BJ (cell line): ENCODE measurements at places on chromosomes 16 and 17. TPM values are rescaled to one million over a fixed set of nuclear protein-coding genes. Genes with fewer than 3 reads are reported as not detected.

The NXPH3 gene
- 5.0 and 9.3 TPM in 2 replicates for polyA plus RNA-seq

The CSH1 gene
- polyA plus RNA-seq: not detected in 2 replicates

The TTLL6 gene
- 0.02 TPM in 1 of 2 replicates, not detected in the other for polyA plus RNA-seq

GRCh38 chr16:75616521-75617010, 6.5 kb downstream of the ADAT1 start:
- DNase-seq: no peak

DNA sequence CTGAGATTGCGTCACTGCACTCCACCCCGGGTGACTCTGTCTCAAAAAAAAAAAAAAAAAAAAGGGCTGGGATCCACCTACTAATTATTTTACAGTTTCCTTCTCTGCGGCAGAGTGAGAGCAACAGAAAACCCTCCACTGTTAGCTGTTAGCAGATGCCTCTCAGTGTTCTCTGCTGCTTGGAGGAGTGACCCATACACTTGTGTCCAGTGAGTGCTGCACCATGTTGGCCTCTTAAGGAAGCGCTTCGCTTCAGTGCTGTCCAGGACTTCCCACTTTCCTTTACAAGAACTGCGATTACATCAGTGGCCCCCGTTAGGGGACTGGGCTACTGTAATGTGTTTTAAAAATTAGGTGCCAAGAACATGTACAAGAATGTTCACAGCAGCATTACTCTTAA, 18.4 kb upstream of the CLEC18B start:
- no peak for DNase-seq

DNA sequence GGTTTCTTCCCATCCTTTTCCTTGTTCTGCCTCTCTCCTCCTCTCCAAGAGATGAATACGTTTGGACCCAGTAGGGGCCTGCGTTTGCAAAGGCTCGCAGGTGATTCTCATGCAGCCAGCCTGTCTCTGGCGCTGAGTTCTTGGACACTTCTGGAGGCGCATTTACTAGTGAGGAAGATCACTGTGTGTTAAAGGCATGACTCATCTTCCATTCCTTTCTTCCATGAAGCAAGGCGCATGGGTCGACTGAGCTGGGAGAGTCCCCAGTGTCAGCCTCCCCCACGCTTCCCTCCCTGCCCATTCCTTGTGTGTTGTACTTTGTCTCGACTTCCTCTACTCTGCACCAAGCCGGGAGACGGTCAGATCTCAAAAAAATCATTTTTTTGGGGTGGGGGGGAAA, 159.9 kb upstream of the EEF2KMT start:
- DNase-seq: no peak

GRCh38 chr16:65120831-65121721, 787 bp downstream of the CDH11 start:
- no peak for DNase-seq

The C16orf89 gene
- not detected in 2 replicates for polyA plus RNA-seq

The HEATR3 gene
- polyA plus RNA-seq: 13.0 and 18.5 TPM in 2 replicates

The KRT39 gene
- polyA plus RNA-seq: not detected in 2 replicates

DNA sequence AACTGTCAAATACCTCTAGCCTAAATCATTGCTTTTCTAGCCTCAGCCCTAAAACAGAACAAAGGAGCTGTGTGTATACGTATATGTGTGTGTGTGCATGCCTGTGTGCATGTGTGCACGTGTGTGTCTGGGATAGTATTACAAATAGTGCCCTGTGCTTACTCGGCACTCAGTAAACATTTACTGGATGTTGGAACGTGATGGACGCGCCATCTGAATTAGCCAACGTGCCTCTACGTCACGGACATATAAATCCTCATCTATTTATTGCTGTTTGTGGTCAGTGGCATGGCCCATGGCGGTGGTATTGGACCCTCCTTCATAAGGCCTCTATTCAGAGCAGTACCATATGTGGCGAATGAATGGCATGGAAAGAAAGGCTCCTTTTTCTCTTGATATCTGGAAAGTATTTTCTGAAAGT, 37.5 kb downstream of the WWP2 start:
- DNase-seq: no peak

DNA sequence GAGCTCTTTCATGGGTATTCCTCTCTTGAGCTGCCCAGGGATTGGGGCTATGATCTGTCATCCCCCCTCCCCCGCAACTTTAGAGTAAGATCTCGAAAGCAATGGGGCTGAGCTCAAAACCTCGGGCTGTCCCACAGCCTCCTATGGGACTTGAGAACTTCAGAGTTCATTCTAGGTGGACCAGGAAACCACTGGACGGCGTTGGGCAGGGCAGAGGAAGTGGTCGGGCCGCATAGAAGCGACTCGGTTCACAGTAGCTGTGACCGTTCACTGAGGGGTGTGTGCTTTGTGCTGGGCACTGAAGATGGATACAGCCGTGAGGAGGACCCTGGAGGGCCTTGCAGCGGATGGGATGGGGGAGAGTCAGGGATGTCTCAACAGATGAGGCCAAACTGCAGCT, 292.0 kb downstream of the CPPED1 start:
- DNase-seq: no peak

The SUPT6H gene
- polyA plus RNA-seq: 31.7 and 37.1 TPM in 2 replicates

DNA sequence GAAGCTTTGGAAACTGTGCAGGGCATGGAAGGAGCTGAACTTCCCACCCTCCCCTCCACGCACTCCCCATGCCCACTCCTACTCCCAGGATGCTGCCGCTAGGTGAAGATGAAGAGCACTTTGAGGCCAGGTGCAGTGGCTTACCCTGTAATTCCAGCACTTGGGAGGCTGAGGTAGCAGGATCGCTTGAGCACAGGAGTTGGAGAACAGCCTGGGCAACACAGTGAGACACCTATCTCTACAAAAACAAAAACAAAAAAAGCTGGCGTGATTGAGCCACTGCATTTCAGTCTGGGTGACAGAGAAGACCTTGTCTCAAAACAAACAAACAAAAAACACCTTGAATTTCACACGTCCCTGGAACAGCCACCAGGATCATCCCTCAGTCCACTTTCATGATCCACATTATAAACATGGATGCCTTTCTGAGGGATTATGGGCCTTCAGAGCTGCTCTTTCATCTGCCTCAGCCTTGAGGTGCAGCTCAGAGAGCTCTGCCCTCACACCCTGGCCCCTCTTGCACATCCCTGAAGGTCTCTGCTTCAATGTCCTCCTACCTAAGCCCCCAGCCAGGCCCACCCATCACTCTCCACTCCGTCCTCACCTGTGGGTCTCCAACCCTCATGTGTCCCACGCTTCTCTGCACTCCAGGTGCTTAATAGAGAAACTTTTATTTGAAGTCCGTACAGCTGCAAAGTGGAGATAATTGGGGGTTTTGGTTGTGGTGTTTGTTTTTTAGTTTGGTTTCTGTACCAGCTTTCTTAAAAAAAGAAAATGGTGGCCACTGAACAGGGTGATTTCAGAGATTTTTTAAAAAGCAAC, 25.8 kb downstream of the PHB1 start:
- no peak for DNase-seq

DNA sequence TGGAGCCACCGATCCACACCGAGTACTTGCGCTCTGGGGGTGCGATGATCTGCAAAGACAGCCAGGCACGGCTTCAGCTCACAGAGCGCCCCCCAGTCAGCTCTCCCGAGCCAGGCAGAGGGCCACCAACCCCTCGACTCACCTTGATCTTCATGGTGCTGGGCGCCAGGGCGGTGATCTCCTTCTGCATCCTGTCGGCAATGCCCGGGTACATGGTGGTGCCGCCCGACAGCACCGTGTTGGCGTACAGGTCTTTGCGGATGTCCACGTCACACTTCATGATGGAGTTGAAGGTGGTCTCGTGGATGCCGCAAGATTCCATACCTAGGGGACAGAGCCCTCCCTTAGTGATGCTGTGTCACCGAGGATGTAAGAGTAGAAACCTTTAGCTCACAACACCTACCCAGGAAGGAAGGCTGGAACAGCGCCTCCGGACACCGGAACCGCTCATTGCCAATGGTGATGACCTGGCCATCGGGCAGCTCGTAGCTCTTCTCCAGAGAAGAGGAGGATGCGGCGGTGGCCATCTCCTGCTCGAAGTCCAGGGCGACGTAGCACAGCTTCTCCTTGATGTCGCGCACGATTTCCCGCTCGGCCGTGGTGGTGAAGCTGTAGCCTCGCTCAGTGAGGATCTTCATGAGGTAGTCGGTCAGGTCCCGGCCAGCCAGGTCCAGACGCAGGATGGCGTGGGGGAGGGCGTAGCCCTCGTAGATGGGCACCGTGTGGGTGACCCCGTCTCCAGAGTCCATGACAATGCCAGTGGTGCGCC, 1.6 kb downstream of the ACTG1 start:
- DNase-seq: no peak

DNA sequence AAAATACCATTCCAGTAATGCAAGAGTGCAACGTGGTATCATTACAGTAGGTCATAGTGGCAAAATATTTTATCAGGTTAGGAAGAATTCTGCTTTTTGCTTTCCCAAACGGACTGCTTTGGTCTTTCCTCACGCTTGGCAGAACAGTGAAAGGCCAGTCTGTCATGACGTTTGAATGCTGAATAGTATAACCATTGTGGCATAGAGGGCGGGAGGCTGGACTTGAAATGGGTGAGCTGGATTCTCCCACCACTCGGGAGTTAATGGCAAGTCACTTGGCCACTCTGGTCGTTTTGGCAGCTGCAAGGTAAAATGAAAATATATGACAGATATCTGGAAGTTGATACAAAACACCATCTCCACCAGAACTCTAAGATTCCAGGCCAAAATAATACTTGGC, 391.2 kb downstream of the MAF start:
- no peak for DNase-seq

DNA sequence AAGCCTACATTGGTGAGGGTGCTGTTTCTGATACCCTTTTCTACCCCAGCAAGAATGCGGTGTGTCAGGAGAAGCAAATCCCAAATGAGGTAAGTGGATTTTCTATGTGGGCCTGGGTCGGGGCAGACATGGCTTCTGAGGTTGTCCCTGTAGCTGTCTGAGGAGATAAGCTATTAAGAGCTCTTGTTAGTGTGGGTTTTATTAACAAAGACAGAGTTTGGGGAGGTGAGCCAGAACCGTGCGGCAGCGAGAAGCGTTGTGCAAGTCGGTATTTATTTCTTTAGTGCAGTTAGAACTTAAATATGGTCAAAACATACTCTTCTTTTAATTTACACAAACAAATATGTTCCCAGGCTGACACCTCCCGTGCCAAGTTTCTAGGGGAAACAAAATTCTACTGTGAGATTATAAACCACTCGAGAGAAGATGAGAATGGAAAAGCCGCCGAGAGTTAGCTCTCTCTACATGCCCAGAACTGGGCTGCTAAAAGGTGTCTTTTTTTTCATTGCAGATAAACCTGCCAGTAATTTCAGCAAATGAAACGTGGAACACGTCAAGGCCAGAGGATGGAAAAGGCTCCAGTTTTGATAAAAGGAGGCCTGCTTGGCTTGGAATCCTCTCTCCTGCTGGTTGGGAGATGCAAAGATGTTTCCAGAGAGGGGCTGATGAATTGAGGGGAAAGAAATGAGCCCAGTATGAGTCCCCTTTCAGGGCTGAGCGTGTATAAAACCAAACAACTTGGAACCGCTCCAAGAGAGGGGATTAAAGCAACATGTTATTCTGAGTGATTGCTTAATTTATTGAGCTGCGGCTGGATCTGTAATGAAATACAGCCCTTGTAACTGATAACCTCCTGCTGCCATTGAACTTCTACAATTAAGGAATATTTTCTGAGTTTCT, 254.6 kb downstream of the MRTFB start:
- no peak for DNase-seq

- DNase-seq: no peak
Observed at GRCh38 chr17:43984521-43984920, 19.9 kb upstream of the NAGS start.

GRCh38 chr17:67624886-67625656, 92.7 kb upstream of the NOL11 start:
- no peak for DNase-seq

The GAS2L2 gene
- not detected in 2 replicates for polyA plus RNA-seq

- no peak for DNase-seq
Observed at GRCh38 chr16:30700491-30700890, 1.5 kb downstream of the SRCAP start.

DNA sequence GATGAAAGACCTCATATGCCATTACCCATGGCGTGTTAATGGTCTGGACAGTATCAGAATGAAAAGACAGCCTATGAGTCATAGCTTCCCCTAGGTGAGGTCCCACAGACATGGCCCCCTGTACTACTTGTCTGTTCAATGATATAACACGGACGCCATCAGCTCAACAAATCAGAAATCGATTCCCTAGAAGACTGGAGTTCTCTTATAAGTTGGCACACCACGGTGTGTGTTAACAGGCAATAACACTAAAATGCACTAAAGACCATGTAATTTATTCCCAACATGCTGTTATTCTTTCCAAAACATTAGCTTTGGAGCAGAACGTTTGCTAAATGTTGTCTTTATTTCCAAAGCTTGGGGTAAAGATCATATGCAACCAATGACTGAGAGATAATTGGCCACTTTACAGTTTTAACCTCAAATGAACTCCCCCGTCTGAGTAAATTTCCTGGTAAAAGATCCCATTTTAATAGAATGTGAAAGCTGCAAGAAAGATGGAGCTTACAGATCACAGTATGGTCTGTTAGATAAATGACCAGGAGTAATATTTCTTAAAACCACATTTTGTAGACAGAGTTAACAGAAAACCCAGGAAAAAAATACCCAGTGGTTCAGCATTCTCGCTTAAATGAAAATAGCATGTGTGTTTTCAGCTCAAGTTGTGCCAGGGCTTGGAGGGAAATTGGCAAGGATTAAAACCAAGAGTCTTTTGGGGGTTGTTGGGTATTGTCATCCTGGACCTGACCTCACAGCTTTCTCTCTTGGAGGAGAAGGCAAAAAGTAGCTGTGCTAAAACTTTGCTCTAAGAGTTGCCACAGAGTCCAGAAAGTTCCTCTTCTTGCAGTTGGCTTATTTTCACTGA, 65.9 kb downstream of the PCTP start:
- no peak for DNase-seq

The CNGB1 gene
- polyA plus RNA-seq: not detected in 2 replicates

DNA sequence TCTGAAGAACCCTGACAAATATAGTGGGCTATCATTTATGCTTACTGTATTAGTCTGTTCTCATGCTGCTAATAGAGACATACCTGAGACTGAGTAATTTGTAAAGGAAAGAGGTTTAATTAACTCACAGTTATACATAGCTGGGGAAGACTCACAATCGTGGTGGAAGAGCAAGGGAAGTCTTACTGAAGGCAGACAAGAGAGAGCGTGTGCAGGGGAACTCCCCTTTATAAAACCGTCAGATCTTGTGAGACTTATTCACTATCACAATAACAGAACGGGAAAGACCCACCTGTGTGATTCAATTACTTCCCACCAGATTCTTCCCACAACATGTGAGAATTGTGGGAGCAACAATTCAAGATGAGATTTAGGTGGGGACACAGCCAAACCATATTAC, 526.8 kb upstream of the GOT2 start:
- DNase-seq: no peak

The PPP1R27 gene
- polyA plus RNA-seq: 0.10 TPM in 1 of 2 replicates, not detected in the other
